ENCODE measurements at places on chromosomes 2 and 18.

GRCh38 chr2:160282063-160282580 is 82.0 kb upstream of the ITGB6 start:
- no peak for DNase-seq

GRCh38 chr2:25164561-25164960 is 3.8 kb downstream of the POMC start:
- DNase-seq: no peak

GRCh38 chr2:65554765-65555591 is 122.6 kb upstream of the SPRED2 start:
- no peak for DNase-seq

DNA sequence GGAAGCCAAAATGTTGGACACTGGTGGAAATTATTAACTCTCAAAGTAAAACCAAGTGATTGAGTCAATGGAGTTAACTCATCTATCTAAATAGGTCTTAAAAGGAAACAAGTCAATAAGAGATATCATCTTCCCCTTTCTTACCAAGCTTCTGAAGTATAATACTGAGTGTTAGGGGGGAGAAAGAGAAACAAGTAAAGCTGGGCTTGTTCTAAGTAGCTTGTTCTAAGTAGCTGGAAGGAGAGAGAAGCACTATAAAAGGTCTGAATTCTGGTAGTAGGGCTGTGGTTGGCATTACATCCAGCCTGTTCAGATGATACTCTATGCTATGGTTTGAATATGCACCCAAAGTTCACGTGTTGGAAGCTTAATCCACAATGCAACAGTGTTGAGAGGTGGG is 26.8 kb downstream of the YES1 start:
- no peak for DNase-seq

DNA sequence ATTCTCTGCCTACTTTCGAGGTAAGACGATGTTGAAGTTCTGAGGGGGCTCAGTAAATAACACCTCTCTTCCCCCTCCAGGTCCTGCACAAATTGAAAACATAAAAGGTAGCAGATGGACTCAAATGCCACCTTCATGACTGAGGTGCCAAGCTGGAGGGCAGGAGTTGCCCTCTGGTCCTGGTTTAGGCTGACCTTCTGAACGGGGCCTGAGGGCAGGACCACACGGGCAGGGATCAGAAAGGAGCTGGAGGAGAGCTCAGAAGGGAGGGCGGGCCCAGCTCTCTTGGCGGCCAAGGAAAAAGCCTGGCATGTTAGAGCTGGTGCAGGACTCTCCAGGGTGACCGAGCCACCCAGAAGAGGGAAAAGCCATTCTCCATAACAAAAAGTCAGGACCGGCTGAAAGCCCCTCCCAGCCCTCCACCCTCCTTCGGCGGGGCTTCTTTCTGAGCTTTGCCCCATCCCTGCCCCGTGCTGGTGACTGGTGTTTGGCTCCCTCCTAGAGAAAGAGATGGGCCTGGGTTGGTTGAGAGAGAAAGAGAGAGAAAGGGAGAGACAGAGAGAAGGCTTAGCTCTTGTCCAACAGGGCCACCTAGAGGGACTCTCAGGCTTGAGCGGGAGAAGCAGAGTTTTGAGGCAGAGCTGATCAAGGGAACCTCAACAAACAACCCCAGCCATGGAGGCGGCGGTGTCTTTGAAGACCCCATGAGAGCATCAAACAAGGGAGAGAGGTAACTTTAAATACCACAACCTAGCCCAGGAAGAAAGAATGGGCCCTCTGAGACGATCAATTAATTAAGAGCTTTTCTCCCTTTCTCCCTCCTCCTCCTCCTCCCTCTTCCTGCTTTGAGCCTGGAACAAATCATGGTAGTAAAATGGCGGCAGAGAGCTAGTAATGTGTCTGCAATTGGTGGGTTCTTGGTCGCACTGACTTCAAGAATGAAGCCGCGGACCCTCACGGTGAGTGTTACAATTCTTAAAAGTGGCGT is 50.8 kb downstream of the WIPF1 start:
- DNase-seq: no peak

DNA sequence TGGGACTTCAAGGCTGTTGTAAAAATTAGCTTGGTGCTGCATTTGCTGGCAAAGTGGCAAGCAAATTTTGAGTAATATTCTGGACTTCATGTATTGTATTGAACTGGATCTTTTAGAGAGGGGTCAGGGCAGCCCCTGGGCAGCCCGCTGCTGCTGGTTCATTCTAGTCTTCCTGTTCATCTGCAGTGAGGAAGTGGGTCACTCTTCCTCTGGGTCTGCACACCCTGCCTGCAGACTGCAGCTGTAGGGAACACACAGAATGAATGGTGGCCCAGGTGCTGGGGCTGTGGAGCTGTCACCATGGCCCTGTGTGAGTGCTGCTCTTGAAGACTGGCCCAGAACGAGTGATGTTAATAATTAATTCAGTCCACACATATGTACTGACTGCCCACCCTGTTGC is 9.4 kb downstream of the SH3RF3 start:
- no peak for DNase-seq

- no peak for DNase-seq
These were observed 189.5 kb upstream of the UBE2E3 start for GRCh38 chr2:180790891-180791290.

DNA sequence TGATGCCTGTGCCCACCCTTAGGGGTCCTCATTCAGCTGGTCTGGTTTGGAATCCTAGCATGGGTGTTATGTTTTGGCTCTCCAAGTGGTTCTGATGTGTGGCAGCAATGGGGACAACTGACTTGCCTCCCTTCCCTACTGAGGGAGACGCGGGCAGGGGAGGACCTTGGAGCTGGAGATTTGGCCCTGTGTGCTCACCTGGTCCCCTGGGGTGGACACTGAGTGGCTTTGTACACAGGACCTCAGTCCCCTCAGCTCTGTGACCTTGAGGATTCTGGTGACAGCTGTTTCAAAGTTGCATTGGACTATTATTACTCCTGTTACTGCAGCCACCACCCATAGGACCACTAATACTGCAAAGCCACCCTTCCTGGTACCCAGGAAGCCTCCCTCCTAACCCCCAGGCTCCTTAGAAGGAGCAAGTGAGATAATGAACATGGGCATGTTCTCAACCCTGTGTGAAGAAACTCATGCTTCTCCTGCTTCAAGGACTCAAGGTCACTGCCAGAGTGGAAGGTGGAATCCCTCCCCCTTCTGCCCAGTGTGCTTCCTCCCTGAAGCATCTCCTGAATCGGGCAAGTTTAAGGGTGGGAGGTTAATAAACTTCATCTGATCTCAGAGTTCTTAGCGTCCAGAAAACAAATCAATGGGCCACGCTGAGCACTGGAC is 26.5 kb downstream of the TMEM182 start:
- DNase-seq: no peak

DNA sequence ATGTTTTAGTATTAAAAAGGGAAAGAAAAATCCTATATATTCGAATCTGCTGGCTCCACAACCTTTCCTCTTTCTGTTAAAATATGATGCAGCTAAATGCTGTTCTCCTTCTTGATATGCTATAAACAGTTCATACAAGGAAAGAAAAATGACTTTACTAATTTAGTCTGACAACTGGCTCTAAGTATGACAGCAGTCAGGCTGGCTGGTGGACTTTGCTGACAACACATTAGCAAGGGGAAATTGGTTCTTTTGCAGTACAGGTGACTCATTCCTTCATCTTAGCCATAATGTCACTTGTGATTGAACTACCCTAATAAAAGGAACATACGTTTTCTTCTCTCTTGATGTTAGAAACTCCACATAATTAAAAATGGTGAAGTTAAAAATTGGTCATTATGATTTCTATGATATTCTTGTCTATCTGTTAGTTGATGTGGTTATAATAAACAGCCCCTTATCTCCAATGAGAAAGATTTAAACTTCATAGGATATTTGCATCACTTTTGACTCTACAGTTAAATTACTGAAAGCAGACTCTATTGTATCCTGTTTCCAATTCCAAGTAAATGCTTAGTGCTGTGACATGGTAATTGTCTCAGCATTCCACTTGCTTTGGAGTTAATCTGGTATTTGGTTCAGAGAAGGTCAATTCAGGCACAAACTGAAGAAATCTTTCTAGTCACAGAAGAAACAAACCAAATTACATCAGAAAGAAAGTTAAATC is 315.3 kb upstream of the GULP1 start:
- no peak for DNase-seq

GRCh38 chr2:109448946-109449788 is 164.6 kb downstream of the SEPTIN10 start:
- DNase-seq: no peak

DNA sequence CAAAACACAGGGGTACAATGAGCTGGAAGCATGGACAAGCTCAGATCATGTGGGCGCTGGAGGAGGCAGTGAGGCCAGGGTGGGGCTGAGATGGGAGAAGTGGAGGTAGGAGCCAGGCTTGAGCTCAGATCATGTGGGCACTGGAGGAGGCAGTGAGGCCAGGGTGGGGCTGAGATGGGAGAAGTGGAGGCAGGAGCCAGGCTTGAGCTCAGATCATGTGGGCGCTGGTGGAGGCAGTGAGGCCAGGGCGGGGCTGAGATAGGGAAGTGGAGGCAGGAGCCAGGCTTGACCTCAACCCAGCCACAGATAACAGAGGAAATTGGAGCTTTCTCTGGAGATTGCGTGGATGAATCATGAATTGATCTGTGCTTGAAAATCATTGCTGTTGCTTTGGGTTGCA is 48.3 kb upstream of the TMEM18 start:
- no peak for DNase-seq

DNA sequence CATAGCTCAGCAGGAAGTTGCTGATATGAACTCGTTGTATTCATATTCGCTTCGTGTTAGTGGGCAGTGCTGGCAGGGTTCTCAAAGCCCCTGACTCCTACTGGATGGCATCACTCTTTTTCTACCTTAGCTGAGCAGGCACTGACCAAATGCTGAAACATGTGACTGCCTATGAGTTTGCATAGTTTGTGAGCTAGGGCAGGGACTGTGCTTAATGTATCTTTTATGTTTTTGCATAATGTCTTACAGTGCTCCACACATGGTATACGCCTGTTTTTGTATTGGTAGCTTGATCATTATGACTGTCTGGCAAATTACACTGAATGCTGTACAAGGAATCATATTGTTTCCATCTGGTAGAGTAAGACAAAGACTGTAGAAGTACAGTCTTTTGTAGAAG is 305.3 kb downstream of the PARD3B start:
- DNase-seq: no peak

DNA sequence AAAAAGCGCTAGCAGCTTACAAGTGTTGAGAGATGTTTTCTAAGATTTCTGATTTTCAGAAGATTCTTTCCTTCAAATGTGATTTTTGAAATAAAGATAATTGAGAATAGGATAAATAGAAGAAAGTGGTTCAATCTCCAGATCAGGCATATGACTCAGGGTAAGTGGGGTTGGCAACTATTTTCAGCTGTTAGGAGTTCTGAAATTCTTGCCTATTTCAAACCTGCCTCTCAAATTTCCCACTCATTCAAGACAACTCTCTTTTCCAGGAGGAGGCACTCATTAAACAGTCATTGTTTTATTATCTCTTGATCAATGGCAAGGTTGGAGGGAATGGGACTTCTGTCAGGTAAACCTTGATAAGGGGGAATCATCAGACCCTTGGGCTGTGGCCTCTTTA is 138.9 kb downstream of the HNMT start:
- DNase-seq: no peak

Data from stimulated activated CD4-positive, alpha-beta T cell treated with anti-CD3 and anti-CD28 coated beads, Interleukin-15, amount 100 ng/mL, for 1 hour (primary cell).